CD4-positive, alpha-beta T cell treated with Interferon alpha-2 for 1 hour (primary cell): ENCODE measurements at places on chromosomes 7 and 10.

DNA sequence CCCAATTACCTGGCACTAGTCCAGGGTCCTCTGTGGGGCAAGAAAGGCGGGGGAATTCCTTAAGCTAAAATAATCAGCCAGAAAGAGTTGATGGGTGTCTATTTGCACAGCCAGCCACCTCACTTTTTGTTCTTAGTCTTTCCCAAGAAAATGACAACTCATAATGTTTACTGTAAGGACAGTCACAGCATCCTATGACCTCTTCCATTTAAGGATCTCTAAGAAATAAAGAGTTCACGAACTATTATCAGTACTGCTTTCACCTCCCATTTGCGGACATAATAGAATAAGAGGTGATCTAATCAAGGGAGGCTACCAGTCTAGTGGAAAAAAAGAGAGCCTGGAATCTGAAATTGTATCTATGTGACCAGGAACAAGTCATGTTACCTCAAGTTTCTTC, 72.4 kb upstream of the LRRC17 start:
- no peak for DNase-seq

DNA sequence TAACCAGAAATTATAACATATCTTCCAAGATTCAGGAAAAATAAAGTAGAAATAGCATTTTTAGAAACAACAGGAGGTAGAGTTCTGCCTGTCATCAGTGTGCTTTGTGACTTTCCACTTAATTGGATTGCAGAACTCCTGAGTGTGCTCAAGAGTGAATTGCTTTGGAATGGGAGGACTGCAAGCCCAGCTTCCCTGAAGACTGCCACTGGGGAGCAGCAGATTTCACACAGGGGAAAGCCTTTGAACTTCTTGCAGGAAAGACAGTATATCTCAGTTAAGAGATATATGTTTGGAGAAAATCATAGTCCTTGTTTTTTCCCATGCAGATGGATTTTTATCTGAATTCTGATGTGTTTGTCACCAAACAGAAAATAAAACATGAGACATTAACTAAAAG, 124.5 kb downstream of the TMEM168 start:
- DNase-seq = no peak

- DNase-seq = no peak
Observed at GRCh38 chr10:44714451-44714850, 196.7 kb upstream of the TMEM72 start.

DNA sequence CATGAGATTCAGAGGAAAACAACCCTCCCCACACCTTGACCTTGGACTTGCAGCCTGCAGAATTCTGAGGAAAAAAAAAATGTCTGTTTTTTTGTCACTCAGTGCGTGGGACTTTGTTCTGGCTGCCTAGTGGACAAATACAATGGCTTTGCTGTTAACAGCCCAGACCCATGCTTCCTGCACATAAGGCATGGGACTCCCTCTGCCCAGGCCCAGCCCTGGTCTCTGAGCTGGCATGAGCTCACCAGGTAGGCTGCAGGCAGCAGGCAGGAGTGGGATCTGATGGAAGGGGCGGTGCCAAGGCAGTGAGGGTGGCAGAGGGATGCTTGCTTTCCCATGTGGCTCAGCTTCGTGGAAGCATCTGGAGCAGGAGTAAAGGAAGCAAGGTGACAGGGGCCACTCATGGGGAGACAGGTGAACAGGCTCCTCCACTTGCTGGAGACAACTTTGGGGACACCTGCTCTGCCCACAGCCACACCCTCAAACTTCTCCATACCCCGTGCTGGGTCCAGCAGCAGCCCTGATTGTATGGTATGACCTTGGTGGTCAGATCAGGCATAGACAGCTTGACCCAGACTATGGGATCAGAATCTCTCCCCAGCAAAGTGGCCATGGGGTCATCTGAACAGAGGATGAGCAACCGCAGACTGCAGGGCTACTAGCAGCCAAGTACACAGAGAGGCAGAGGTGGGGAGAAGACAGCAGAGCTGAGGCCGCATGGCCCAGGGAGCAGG, 27.0 kb downstream of the ANXA8 start:
- DNase-seq = no peak

DNA sequence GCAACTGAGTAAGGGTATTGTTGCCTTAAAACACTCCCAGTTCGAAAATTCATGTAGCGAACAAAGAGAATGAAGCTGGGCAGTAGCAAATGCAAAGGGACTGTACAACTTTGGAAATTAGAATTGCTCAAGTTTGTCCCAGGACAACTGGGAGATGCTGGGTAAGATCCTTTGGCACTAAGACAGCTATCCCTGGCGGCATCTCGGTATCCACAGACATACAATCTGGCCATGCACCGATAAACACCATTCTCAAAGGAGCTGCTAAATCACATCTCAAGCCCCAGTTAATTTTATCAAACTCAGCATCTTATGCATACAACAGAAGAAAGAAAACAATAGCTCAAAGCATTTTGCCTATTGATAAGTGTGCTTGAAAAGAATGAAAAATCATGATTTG, 177.3 kb downstream of the AMPH start:
- DNase-seq = no peak

DNA sequence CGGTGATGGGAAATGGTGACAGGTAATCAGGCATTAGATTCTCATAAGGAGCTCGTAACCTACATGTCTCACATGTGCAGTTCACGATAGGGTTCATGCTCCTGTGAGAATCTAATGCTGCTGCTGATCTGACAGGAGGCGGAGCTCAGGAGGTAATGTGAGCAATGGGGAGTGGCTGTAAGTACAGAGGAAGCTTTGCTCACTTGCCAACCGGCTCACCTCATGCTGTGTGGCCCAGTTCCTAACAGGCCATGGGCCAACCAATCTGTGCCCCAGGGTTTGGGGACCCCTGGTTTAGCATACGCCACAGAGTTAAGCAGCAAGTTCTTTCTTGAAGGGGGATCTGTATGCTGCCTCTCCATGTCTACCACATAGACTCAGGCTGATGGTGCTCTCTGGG, 133.1 kb downstream of the IQUB start:
- no peak for DNase-seq

- DNase-seq = no peak
Observed at GRCh38 chr7:95951531-95951930, 179.2 kb downstream of the DYNC1I1 start.

DNA sequence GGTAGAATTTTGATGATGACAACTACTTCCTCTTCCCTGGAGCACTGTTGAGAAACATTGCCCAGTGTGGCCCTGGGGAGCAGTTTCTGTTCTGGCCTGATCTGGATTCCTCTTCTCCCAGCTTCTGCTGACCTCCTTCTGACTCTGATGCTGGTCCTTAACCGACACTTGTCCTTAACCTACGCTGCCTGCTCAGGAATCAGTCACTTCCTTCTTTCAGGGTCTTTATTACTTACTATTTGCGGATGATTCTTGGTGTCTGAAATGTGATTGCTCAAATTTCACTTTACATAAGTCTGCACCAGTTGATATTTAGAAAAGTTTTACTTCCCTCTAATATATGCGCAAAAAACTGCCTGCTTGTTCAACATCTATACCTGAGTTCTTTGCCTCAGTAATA, 164.1 kb downstream of the PTEN start:
- peak; percentile 19 for DNase-seq

DNA sequence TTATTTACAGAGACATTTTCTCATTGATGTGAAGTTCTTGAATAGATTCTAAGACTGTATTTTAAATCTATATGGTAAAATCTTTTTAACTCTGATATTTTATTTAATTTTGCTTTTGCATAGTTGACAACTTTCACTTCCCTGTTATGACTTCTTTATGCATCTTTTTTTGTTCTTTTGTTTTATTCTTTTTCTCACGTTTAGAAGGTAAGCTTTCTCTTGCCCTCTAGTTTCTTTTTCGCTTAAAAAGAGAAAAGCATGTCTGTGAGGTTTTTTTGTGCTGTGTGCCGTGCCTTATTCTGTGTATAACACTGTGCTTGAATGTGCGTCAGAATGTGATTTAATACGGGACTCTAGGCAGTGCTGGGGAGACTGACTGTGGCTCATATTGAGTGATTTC, 74.7 kb downstream of the AP3M1 start:
- DNase-seq = no peak

DNA sequence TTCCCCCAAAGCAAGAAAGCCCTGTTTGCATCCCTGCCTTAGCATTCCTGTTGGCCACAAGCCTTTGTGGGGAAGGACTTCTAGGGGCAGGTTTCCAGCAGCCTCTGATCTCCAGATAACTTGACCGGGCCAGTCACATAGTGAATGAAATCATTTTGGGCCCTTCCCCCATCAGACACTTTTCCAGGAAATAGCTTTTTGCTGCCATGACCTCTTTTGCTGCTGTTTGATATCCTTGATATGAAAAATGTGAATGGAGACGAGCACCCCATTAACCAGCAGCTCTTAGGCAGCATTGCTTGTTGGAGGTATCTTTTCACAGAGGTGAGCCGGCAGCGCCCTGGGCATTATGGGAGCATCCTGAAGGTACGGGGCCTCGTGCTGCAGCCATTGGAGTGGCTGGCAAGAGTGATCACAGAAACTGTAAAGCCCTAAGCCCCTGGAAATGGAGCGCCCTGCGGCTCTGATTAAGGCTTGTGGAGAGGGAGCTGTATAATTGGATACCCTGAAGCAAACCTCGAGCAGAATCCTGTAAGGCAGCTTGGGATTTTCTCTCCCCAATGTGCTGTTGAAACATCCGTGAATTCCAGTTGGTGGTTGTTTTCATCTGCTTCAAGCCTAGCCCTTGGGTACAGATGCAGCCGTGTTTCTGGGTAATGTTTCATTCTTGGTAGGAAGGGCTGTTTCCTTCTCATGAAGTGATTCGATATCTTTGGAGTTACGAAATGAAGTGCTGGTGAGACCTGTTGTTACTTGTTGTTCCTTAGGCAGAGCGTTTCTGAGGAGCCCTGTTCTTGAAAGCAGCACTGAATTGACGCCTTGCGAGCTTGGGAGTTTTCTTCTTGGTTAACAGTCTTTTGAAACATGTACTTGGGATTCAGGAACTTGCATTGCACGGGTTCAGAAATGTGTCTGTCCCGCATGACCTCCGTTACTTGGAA, 179.0 kb downstream of the PTEN start:
- DNase-seq = peak; percentile 5

GRCh38 chr7:141541375-141541774, 9.8 kb upstream of the AGK start:
- no peak for DNase-seq

- DNase-seq = no peak
Observed at GRCh38 chr7:131151034-131151433, 176.6 kb upstream of the MKLN1 start.

DNA sequence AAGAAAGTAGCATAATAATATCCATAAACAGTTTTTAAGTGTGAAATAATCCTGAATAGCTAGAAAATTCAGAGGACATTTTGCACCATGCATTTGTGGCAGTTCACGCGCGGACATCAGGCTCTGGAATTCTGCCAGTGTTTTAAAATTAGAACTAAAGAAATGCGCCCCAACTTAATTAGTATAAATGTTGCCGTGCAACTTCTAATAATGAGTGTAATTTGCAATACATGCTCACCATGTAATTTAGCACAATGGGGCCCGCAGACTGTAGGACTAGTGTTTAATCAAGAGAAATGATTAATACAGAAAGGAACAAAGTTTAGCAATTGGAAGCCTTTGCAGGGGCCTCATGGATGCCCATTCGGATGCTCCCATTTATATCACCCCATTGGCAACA, 96.6 kb downstream of the PTPRE start:
- DNase-seq = no peak

DNA sequence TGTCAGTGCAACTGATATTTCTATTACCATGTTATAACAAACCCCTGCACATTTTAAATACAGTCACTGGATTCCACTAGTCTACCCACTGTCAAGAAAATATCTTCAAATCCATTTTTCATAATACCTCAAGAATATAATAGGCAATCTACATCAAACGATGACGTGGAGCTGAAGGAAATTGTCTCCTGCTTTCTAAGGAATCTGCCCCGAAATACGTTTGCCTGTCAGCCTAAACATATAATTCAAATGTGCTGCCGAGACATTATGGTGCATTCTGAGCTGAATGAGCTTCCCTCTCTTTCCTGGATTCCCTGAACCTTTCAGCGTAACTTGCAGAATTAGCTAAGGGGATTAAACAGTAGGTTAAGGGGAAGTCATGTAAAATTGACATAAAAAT, 306.8 kb downstream of the SORCS1 start:
- no peak for DNase-seq

GRCh38 chr10:132921086-132921485, 21.3 kb downstream of the CFAP46 start:
- DNase-seq = no peak

DNA sequence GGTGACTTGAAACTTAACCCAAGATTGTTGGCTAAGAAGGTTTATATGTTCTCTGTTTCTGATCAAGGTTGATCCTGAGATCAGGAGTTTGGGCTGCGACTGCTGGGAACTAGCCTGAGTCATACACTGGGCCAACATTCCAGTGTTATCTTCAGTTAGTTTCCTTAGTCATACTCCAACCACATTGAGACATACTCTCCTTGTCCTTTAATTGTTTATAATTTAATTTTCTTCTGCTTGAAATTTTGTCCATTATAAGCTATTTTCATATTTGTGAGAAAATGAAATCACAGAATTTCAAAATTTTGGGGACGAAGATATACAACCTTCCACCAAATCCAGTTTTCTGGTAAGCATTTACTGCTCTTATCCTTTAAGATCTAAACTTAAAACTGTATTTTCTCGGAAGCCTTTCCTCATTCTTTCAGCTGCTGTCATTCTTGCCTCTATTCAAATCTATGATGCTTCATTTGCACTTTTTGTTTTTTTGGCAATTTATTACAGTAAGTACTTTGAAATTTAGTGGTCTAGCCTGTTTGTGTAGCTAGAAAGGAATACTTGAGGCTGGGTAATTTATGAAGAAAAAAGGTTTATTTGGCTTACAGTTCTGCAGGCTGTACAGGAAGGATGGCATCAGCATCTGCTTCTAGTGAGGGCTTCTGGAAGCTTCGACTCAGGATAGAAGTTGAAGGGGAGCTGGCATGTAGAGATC, 63.4 kb upstream of the POT1 start:
- DNase-seq = no peak

DNA sequence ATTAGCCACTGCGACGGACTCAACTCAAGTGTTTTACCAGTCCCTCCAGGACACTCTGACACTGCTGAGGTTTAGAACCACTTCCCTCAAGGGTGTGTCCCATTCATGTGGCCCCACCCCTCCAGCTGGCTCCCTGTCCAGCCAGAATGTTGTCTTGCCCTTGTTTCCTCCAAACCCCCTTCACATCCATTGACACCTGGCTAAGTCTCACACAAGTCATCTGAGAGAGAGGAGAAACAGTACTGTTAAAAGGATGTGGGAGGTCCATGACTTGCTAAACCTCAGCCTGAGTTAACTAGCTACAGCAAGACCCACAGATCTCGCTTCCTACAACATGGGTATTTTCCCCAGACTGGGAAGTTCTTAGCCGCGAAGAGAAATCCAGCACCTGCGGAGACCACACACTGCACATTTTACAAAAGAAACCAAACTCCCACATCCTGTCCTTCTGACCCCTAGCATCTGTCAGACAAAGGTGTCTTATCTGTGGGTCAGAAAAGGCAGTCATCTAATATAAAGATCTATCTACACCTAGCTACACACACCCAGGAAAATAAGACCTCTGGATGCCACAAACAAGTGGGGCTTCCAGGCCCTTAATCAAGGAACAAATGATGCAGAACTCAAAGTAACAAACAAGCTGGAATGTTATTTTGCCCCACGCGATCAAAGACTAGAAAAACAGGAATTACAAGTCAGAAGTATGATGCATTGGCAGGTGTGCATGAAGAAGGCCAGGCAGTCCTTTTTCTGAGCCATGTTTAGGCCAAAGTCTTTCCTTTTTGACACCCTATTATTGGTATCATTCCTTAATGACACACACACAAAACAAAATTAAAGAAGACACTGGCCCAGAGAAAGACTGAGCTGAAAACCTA, 13.9 kb downstream of the OSBPL3 start:
- DNase-seq = peak; percentile 22

- DNase-seq = no peak
Observed at GRCh38 chr10:6101181-6101580, 12.3 kb downstream of the RBM17 start.
